Mesenchymal stem cell (in vitro differentiated cells and primary cell): ENCODE measurements at places on chromosomes 5 and 9.

DNA sequence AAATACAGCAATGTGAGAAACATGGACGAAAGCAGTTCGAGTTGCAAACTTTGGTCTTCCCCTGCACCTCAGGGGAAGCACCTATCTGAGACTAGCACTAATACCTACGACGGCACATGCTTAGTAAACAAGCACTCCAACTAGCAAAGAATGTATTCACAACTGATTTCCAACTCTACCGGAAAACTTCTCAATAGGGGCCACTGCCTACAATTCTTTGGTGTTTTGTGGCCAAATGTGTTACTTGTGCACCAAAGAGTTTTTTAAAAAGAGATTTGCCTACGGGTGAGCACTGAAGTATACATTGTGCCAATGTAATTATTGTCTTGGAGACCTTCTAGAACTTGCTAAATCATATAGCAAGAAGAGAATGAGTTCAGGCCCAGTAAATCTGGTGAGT, 12.2 kb downstream of the ENC1 start:
- DNase-seq = no peak

- no peak for DNase-seq
Measured at GRCh38 chr9:126114850-126115460, 211.7 kb upstream of the MVB12B start.

GRCh38 chr5:15621094-15621493, 121.1 kb downstream of the FBXL7 start:
- no peak for DNase-seq

- DNase-seq = no peak
Measured at GRCh38 chr5:132840896-132841295, 10.4 kb upstream of the SHROOM1 start.

DNA sequence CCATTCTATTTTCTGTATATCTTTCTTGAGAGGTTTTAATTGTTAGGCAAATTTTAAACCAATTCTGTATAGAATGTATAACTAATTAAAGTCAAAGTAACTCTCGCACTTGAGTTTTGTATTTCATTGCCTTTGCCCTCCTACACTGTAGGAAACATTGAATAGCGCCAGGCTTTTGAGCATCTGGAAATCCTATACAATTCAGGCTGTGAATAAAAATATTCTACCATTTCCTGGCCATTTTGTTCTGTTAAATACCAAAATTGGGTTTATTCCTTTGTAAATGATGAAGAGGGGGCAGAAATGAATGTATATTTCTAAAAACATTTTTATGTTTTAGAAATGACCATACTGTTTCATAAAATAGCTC, 571.8 kb upstream of the CLINT1 start:
- no peak for DNase-seq

DNA sequence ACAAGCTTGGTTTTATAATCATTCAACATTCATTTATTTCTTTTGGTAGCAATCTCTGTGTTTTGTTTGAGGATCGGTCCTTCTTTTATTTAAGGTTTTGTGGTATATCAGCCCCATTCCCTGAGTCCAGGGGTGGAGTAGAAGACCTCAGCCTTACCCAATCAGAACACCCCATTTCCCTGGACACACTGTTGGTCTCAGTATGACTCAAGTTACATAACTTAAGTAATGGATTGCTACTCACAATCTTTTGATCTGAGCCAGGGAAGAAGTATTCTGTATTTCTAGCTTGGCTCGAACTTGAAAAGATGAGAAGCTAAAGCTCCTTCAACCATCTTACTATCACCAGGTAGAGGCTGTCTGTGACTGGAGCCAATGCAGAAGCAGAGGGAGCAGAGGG, 175.2 kb upstream of the HAPLN1 start:
- no peak for DNase-seq
